ENCODE measurements at places on chromosomes 2 and 18.

DNA sequence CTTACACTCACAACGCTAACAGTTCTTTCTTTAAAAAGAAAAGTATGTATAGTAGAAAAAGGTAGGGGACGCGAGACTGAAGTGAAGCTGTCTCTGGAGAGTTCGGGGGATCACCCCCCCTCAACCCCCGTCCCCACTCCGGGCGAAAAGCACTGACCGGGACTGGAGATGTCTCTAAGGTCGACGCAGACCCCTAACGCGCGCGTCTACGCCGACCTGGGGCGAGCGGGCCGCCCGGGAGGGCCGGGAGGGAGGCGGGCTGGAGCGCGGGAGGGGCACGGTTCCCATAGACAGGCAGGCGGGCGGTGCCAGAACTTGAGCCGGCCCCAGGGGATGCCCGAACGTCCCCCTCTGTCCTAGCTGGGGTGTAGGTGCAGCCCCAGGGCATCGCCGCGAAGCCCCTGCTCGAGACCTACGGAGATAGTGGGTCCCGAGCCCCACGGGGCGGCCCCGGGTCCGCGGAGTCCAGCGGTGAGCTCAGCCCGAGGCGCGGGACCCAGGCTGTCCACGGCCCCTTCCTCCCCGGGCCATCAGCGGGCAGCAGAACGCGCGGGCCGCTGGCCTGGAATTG is 82.2 kb downstream of the CHRNA1 start:
- peak; percentile 44 for DNase-seq

DNA sequence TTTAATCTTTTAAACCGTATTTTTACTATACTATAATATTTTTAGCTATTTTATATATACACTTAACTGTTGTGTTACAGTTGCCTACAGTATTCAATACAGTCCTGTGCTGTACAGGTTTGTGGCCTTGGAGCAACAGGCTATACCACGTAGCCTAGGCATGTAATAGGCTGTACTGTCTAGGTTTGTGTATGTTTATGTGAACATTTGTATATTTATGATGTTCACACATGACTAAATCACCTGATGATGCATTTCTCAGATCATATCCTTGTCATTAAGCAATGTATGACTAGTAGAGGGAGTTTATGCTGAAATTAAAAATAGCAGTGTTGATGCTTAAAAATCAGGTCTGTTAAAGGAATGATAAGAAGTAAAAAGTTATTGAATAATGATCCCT is 92.3 kb upstream of the RANBP2 start:
- no peak for DNase-seq

DNA sequence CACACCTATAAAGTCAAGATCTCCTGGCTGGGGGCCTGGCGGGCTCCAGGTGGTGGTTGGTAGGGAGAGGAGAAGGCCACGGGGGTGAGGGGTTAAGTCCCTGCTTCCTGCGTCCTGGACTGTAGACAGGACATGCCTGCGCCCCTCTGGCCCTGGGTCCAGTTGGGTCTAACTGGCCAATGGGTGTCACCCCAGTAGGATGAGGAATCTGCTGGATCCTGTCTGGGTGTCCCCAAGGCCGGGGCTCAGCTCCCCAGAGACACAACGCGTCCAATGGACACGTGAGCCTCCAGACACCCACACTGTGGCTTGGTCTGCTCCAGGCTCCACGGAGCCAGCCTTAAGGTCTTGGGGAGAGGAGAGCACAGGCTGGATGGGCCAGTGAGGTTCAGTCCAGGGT is 19.6 kb downstream of the AQP12A start:
- DNase-seq, result no peak

- no peak for DNase-seq
Observed at GRCh38 chr2:5339473-5339872, 352.7 kb upstream of the SOX11 start.

DNA sequence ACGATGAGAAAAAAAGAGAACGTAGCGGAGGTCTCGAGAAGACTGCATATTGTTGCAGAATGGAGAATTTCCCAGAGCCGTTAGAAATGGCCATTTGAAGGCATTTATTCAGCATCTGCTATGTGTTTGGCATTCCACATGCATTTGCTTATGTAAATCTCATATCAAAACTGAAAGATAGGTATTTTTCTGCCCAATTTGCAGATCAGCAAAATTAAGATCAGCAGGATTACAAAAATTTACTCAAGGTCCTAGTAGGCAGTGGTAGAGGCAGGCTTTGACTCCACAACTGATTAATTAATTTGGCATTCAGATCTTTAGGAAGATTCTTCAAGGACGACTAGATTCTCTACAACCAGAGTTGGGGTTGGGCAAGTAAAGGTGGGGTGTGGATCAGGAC is 1.8 kb upstream of the E2F6 start:
- no peak for DNase-seq

DNA sequence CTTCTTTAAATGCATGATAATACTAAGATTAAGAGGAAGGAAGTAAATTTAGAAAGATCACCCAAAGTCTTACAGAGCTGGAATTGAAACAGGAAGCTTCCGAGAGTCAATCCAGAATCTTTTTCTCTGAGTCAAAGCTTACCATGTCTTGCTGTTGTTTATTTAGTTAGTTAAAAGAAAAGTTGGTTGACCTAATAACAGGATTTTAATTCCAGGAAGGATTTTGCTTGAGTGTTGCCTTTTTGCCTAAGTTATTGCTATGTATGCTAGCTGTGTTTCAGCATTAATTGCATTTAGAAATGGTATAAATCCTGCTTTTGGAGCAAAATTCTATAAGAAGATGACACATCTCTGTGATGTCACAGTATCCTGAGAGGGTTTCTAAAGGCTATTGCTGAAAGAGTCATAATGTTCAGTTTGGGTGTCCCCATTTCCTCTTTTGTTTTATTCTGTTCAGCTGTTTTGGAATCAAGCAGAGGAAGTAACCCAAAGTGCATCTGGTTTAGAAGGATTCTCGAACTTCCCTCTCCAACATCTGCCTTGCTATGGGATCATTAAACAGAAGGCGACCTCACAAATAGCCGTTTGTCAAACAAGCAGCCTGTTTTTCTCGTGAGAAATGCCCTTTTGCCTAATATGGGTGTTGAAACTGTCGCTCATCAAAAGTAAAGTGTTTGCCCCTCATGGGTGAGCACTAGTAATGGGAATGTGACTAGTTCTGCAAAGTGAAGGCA is 271.5 kb upstream of the MMADHC start:
- no peak for DNase-seq

DNA sequence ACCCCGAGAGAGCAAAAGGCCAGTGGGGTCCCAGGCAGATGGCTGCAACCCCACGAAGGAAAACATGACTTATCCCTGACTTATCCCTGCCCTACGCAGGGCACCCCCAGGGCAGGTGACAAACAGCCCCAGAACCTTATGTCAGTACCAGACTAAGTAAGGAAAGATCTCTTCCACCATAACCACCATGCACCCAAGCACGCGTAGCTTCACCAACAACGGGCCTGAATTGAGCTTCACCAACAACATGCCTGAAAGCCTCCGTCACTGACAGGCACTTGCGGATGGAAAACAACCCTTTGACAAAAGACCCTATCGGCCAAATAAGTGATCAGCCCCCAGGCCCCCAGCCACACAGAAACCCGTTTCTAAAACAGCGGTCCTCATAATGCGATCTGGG is 34.1 kb downstream of the HDAC4 start:
- no peak for DNase-seq

- no peak for DNase-seq
Observed at GRCh38 chr2:134842930-134843490, 4.6 kb downstream of the ACMSD start.

- no peak for DNase-seq
Observed at GRCh38 chr2:187922846-187923245, 368.6 kb upstream of the TFPI start.

- DNase-seq, result no peak
Observed at GRCh38 chr2:62972601-62973000, 78.0 kb upstream of the OTX1 start.

DNA sequence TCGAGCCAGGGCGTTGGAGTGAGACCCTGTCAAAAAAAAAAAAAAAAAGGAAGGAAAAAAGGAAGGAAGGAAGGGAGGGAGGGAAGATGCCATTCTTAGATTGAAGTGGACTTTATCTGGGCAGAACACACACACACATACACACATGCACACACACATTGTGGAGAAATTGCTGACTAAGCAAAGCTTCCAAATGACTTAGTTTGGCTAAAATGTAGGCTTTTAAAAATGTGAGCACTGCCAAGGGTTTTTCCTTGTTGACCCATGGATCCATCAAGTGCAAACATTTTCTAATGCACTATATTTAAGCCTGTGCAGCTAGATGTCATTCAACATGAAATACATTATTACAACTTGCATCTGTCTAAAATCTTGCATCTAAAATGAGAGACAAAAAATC is 564 bp upstream of the TTR start:
- DNase-seq, result no peak

DNA sequence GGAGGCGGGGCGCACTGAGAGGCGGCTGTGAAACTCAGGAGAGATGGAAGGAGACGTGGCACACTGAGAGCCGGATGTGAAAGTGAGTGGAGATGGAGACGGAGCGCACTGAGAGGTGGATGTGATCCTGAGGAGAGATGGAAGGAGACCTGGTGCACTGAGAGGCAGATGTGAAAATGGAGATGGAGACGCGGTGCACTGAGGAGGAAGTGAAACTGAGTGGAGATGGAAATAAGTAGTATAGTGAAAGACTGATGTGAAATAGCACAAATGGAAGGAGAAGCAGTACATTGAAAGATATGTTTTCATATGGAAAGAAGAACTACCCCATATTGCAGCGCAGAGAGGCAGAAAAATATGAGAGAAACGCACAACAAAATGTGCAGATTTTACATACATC is 281.6 kb upstream of the RGPD4 start:
- DNase-seq, result no peak

- DNase-seq, result no peak
Observed at GRCh38 chr2:224155896-224156295, 116.8 kb upstream of the SERPINE2 start.

DNA sequence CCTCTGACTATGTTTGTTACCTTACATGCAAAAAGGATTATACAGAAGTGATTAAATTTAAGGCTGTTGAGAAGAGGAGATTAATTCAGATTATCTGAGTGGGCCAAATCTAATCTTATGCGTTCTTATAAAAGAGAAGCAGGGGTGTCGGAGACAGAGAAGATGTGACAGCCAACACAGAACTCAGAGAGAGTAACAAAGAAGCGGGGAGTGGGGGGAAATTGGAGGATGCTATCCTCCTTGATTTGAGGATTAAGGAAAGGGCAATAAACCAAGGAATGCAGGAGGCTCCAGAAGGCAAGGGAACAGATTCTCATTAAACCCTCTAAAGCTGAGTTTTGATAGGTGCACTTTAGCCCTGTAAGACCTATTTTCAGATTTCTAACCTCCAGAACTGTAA is 291.3 kb upstream of the REG3G start:
- DNase-seq, result no peak

- DNase-seq, result no peak
Observed at GRCh38 chr2:102114290-102114721, 28.2 kb upstream of the IL1R1 start.

DNA sequence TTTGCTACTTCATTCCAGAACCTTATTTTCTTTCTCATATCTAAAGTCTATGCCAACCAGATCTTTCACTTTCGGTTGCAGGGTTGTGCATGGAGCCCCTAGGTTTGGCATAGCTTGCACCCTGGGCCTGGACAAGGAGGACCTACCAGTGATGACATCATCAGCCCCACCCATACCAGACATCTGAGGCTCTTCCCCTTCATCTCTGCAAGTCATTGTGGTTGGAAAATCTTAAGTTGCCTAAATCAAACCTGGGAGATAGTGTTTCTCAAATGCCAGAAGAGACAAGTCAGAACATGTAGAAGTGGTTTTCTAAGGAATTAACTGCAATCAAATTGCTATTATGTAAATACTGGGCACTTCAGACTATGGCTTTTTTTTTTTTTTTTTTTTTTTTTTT is 363.3 kb downstream of the ZNF516 start:
- DNase-seq, result no peak

DNA sequence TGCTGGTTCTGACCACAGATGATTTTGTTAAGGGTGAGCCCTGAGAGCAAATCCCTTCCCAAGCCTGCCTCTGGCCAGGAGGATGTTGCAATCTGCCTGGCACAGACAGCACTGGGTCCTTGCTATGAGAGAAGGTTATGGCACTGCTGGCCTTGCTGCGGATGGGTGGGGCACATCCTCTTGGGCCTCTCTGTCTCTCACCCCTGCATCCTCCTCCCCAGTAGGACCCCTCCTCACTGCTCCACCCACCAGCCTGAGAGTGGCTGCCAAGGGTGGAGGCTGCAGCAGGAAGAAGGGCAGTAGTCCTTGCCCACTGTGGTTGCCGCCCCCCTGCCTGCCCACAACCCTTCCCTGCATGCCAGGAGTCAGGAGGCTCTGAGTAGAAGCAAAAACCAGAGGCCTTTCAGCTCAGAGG is 180.9 kb downstream of the ZBTB7C start:
- DNase-seq, result no peak

DNA sequence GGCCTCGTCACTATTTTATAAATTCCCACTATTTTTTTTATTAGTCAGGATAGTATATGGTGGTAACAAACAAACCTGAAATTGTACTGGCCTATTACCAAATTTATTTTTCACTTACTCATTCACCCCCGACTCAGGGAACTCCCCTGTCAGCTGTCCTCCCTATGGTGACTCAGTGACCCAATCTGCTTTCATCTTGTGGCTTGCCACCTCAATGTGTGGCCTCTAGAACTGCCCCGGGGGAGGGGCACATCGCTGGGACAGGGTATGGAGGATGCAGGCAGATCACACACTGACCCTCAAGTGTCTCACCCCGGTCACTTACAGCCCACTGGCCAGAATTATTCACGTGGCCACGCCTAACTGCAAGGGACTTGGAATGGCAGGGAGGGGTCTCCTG is 71.6 kb downstream of the ACTR2 start:
- DNase-seq, result no peak

DNA sequence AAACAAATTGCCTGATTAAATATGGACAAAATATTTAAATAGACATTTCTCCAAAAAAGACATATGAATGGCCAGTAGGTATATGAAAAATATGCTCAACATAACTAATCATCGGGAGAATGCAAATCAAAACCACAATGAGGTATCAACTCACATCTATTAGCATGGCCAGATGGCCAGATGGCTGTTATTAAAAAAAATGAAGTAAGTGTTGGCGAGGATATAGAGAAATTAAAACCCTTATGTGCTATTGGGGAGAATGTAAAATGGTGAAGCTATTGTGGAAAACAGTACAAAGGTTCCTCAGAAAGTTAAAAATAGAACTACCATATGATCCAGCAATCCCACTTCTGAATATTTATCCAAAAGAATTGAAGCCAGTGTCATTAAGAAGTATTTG is 272.3 kb upstream of the ZNF804A start:
- no peak for DNase-seq

GRCh38 chr2:68341583-68341982 is 21.8 kb upstream of the CNRIP1 start:
- no peak for DNase-seq

- no peak for DNase-seq
Observed at GRCh38 chr2:112669667-112670066, 23.9 kb downstream of the SLC20A1 start.

- DNase-seq, result no peak
Observed at GRCh38 chr2:58569475-58570185, 328.5 kb upstream of the FANCL start.

- DNase-seq, result no peak
Observed at GRCh38 chr2:235770909-235771820, 277.3 kb downstream of the AGAP1 start.

- no peak for DNase-seq
Observed at GRCh38 chr2:198968545-198968944, 489.2 kb downstream of the SATB2 start.

Measured in naive thymus-derived CD8-positive, alpha-beta T cell (primary cell).